Fibroblast of villous mesenchyme (primary cell): ENCODE measurements at places on chromosomes 6 and 20. TPM values are rescaled to one million over a fixed set of nuclear protein-coding genes. Genes with fewer than 3 reads are reported as not detected.

The TTBK1 gene
- not detected in 2 replicates for total RNA-seq

The GPSM3 gene
- 2.6 and 4.8 TPM in 2 replicates for total RNA-seq

The TREML4 gene
- total RNA-seq: not detected in 2 replicates

The OR2H1 gene
- not detected in 2 replicates for total RNA-seq

The CARMIL1 gene
- total RNA-seq: 11.2 and 12.2 TPM in 2 replicates

The PGC gene
- not detected in 2 replicates for total RNA-seq

The SLC44A4 gene
- total RNA-seq: not detected in 2 replicates

The OVOL2 gene
- total RNA-seq: not detected in 2 replicates

The MEP1A gene
- not detected in 2 replicates for total RNA-seq

The LBP gene
- not detected in 2 replicates for total RNA-seq

The TRAM2 gene
- total RNA-seq: 159 and 196 TPM in 2 replicates

The SRSF12 gene
- total RNA-seq: under 0.01 and 0.86 TPM in 2 replicates

The NCOA7 gene
- total RNA-seq: 21.6 and 52.7 TPM in 2 replicates

The SUMO4 gene
- 2.6 TPM in 2 replicates for total RNA-seq

The CSTF1 gene
- total RNA-seq: 22.9 and 40.6 TPM in 2 replicates

The PRKN gene
- 2.2 and 4.2 TPM in 2 replicates for total RNA-seq

The HLA-DOA gene
- not detected in 2 replicates for total RNA-seq

The MICB gene
- total RNA-seq: 15.5 and 30.7 TPM in 2 replicates

GRCh38 chr20:768426-768978 lies at the start of gene SLC52A3:
SLC52A3 (minus strand) TSS chr20:768500; CDS start chr20:765774, 2,726 bp downstream.
- no peak for DNase-seq

DNA sequence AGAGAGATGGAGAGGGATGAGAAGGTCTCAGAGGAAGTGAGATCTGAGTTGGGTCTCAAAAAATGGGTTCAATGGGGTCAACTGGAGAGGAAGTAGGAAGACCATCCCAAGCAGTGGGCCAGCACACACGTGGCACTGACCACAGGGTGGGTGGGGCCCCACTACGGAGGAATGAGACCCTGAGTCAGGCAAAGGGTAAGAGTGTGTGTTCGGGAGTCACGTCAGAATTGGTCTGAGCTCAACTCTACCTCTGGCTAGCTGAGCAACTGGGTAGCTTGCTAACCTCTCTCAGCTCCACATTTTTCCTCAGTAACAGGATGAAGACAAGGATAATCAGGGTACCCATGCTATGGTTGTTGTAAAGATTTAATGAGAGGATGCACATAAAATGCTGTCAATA lies 79.0 kb downstream of the TRERF1 start:
- DNase-seq: no peak

- no peak for DNase-seq
Observed at GRCh38 chr6:79781916-79782315, 150.8 kb downstream of the SH3BGRL2 start.

- peak; percentile 90 for DNase-seq
Observed at GRCh38 chr6:41735427-41736185, at the start of gene TFEB. TFEB (minus strand) TSS chr6:41735608; CDS start chr6:41691213, 44,395 bp downstream.

GRCh38 chr20:62662422-62662821 lies 20.1 kb downstream of the SLCO4A1 start:
- DNase-seq: peak; percentile 73

GRCh38 chr6:152220786-152221185 lies 413.3 kb downstream of the ESR1 start:
- DNase-seq: no peak

- no peak for DNase-seq
Observed at GRCh38 chr6:139028215-139028657, 309 bp upstream of the ABRACL start.

DNA sequence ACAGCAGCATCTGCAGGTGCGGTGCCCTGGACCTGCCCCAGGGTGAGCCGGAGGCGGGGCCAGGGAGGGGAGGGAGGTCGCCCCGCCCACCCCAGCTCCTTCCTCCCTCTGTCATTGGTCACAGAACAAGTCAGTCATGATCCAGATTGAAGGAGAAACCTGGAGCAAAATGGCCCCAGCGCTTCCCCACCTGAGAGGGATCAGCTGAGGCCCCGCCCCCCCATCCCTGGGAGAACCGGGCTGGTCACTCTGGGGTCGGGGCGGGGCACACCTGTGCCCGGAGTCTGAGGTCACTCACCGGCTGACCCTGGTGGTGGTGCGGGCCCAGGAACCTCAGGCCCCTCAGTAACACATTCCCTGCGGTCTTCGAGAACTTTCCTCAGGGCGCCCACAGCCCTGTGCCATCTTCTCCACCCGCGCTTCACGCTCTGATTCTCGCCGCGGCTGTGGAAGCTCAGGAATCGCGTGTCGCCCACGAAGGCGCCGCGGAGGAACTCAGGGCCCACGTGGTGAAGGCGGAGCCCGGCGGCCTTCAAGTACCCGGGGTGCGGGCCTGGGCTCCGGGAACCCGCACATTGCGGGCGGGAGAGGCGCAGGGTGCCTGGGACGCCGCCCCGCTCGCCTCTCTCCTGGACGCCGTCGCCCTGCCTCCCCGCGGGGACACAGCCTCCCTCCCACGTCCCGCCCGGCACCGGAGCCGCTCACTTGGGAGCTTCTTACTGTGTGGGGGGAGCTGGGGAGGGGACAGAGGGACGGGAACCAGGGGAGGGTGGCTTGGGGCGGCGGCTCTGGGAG lies 36.4 kb upstream of the HLA-C start:
- DNase-seq: no peak

GRCh38 chr20:40634891-40635290 lies 54.1 kb downstream of the MAFB start:
- DNase-seq: no peak

- no peak for DNase-seq
Observed at GRCh38 chr20:64047968-64048401, 1.5 kb downstream of the SOX18 start.

GRCh38 chr20:17461941-17462340 lies 69.2 kb downstream of the BFSP1 start:
- DNase-seq: no peak

DNA sequence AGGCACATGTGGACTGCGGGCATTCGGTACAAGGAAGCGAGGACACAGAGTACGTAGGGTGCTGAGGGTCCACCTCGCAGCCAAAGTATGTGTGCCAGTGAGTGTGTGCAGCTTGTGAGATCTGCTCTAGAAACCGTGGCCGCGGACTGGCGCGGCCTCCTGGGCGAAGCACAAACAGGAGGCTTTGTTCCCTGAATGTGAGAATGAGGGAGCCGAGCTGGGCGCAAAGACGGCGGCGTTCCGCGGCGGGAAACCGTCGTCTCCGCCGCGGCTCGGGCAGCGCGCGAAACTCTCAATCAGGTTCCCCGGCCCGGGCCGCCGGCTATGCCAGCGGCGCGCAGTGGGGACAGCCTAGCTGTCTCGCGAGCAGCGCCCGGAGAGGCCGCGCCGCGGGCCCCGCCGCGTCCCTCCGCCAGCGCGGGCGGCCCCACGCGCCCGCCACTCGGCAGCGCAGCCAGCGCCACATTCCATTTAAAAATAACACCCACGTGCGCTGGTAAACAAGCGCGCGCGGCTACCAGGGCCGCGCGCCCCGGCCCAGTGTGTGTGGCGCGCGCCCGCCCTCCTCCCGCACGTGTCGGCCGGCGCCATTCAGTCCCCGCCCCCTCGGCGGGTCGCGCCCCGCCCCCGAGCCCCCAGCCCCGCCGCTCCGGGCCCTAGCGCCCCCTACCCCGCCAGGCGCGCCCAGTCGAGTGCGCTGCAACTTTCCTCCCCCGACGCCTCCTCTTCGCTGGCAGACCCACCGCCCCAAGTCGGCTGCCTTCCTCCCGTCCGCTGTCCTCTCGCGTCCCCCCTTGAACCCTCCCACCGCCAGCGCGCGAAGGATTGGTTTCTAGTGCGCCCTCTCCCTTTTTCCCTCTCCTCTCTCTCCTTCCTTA lies 3.0 kb upstream of the FOXO3 start:
- DNase-seq: peak; percentile 68

- DNase-seq: no peak
Observed at GRCh38 chr6:11282875-11283274, 50.4 kb upstream of the NEDD9 start.

GRCh38 chr20:32672394-32672981 lies 1.3 kb downstream of the C20orf203 start:
- DNase-seq: no peak

DNA sequence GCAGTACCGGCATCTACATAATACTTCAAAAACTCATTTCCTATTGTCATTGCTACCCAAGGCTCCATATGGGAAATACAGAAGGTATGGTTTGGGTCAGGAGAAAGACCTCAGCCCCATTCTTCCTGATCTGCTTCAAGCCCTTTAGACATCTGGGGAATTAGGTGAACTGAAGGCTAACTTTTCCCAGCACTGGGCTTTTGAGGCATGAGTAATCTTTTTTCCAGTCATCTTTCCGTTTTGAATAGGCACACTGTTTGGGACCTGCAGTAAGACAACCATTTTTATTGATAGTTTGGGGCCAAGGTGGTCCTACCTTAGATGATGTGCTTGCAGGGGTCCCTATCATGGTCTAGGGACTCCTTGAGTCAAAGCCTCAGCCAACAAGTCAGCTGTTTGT lies 198.4 kb downstream of the HAO1 start:
- peak; percentile 26 for DNase-seq

- no peak for DNase-seq
Observed at GRCh38 chr6:144888621-144889020, 603.5 kb downstream of the UTRN start.

DNA sequence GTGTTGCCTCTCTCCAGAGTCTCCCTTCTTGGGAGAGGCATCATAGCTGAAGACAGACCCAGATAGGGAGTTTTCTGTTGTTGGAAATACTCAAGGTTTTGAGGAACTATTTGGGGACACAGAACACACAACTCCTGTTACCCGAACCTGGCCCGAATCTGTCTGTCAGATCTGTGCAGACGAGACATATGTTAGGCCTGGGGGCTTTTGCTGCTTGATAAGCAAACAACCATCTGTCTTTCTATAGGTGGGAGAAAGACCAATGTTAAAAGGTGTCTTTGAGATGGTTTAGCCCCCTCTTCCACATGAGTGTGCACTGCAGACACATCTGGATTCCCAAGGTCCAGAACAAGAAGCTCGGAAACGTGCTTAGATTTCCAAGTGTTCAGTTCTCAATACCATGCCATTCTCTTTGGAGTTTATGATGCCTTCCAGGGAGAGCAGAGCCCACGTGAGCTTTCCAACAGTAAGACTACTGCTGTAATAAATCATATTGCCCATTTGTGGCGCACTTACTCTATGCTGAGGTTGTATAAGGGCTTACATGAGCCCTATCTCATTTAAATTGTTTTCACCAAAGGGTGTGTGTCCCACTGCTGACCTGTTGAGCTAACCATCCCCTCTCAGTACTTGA lies 3.8 kb upstream of the STX16 start:
- DNase-seq: no peak

- peak; percentile 60 for DNase-seq
Observed at GRCh38 chr6:90295854-90296340, 746 bp downstream of the BACH2 start.

- DNase-seq: no peak
Observed at GRCh38 chr20:50129662-50130355, 16.9 kb upstream of the UBE2V1 start.

DNA sequence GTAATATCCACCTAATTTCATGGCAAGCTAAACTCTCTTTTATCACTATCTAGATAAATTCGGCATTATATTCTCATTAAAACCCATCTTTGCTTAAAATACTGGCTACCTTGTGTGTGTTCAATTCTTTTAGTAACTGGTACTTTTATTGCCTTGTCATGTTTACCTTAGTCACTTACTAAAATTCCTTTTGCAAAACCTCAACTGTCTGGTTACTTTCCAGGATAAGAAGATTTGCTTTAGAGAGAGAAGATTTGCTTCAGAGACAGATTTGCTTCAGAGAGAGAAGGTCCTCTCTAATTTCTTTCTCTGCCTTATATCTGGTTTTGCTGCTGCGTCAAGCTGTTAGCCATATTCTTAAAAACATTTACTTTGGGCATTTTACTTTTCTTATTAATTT lies 151.5 kb upstream of the MLIP start:
- DNase-seq: peak; percentile 50

GRCh38 chr20:32004963-32005362 lies 5.3 kb upstream of the CCM2L start:
- DNase-seq: peak; percentile 26

- DNase-seq: no peak
Observed at GRCh38 chr20:4084721-4085120, 69.4 kb upstream of the RNF24 start.

DNA sequence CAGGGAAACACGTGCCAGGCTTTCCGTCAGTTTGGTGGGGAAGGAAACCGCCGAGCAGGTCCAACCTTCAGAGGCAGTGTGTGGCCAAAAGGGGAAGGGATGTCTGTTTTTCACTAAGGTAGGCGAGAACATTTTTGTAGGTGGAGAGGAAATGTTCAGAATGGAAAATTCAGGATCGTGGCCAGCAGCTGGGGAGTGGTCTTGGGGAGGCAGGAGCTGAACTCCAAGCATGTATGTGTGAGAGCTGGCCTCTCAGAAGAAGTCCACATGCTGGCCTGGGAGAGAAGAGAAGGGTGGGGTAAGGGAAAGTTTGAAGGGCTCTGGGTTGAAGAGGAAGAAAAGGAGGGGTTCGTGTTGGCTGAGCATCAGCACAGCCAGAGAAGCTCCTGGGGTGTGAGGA lies 74.9 kb downstream of the SYNDIG1 start:
- no peak for DNase-seq

- no peak for DNase-seq
Observed at GRCh38 chr20:33684533-33685327, 1.5 kb downstream of the E2F1 start.

DNA sequence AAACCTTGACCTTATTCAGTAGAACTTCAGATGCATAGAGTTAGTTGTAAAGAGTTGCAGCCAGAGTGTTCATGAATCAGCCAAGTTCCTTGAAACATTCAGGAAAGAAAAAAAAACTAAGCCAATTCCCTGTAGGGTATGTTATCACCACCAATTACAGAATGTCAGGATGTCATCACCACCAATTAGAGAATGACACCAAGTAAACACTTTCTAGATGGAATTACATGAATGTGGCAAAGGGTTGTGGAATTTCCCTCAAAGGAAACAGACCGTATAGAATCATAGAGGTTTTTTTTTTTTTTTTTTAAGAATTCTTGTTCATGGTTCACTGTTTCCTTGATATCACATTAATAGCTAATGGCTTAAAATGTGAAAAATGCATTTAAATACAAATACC lies 472.1 kb upstream of the RNF217 start:
- no peak for DNase-seq

DNA sequence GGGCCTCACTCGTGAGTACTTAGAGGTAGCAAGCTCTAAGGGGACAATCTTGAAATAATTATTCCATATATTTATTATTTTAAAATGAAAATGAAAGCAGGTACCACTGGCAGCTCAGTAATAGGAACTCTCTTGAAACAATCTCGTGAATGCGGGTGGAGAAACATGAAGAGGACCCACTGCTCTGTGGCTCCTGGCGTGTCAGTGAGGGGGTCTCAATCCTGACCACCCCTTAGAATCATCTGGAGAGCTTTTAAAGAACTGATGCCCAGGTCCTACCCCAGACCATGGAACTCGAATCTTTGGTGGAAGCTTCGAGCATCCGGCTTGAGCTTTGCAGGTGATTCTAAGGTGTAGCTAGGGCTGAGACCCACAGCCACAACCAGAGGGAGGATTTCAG lies 23.9 kb upstream of the PXDC1 start:
- no peak for DNase-seq

DNA sequence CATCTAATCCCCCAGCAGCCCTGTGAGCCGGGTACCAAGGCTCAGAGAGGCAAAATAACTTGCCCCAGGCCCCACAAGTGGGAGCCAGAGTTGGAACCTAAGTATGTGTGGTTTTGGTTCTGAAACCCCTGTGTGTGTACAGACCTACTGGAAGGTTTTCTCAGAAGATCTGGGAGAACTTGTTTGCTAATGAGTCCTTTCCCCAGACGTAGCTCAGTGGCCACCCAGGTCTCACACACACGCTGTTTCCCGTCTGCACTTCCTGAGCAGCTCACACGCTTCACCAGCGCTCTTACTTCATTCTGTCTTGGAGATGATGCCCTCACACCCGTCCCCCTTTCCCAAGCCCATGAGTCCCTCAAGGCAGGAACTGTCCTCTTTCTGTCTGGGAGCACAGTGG lies 8.2 kb downstream of the CCN5 start:
- no peak for DNase-seq
